ENCODE measurements at places on chromosomes 6 and 20.

DNA sequence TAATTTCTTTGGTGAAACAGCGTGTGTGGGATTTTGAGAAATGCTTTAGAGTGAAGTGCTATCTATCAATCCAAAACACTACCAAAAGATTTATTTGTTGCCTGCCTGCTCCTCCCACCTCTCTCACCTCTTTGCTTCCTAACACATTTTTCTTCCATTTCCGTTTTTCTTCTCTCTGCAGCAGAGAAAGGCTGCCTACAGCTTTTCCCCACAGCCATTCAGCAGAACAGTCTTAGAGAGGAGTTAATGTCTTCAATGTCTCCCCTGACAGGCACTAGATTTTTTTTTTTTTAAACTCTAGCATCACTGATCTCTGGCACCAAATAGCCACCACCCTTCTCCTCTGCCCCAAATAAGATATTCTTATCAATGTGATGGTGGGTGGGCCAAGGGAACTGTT, 327.8 kb upstream of the MAN1A1 start:
- DNase-seq, result no peak

GRCh38 chr6:87197547-87197946, 42.2 kb downstream of the ZNF292 start:
- no peak for DNase-seq

DNA sequence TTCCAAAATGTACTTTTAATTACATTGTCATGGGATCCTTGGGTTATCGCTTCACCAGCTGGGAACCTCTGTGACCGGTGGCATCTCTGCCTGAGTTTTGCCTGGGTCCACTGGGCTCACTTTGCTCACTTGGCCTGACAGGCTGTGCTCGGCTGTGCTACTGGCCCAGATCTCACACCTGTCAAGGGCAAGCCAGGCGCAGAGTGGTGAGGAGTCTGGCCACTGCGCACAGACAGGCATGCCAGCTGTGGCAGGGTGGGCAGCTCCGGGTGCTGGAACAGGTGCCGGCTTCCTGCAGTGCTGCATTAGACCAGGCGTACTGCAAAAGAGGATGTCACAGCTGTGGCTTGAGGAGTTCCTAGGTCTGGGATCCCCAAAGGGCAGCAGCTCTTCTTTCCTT, 489.8 kb downstream of the TENT5A start:
- DNase-seq, result peak; percentile 32

DNA sequence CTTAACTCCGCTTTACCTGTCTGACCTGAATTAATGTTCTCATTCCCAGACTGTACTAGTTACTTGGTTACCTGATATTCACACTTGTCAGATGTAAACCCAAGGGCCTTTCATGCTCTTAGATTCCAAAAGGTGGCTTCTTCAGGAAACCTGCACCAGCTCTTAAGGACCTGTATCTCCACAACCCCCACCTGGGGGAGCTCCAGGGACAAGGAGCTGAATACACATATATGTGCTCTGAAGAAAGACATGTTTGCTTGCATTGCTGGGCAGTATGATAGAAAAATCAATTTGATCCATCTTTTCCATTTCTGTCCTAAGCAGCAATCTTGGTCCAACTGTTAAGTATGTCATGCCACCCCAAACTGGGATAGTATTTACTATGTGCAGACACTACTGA, 64.8 kb upstream of the POU3F2 start:
- peak; percentile 13 for DNase-seq

- DNase-seq, result peak; percentile 18
Measured at GRCh38 chr6:163554663-163555062, 140.1 kb downstream of the QKI start.
